ENCODE measurements at places on chromosomes 4 and X.

DNA sequence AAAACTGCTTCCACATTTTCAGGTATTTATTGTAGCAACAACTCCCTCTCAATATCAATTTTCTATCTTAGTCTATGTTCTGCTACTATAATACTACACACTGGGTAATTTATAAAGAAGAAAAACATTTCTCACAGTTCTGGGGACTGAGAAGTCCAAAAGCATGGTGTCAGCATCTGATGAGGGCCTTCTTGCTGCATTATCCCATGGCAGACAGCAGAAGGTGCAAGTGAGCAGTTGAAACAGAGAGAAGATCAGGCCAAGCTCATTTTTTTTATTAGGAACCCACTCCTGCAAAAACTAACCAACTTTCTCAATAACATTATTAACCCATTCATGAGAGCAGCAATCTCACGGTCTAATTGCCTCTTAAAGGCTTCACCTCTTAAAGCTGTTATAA lies 376.0 kb downstream of the RAB28 start:
- no peak for DNase-seq

GRCh38 chrX:105121186-105121585 lies 99.3 kb downstream of the TEX13A start:
- DNase-seq, result no peak

GRCh38 chr4:127783955-127784770 lies 2.0 kb downstream of the HSPA4L start:
- no peak for DNase-seq

DNA sequence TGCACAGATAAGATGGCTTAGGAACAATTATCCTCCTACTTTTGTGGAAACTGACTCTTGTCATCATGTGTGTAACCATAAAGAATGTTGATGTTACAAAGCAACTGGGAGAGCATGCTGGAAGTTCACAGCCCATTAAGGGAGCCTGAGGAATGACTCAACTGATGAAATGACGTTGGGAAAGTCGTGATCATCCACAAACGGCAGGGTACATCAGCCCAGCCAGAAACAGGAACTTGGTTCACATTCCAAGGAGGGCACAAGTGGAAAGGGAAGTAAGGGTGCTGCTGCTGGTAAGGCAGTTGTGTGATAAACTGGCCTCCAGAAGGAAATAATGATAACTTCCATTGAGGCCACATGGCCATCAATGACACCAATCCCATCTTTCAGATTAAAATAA lies 6.7 kb downstream of the TEC start:
- no peak for DNase-seq

DNA sequence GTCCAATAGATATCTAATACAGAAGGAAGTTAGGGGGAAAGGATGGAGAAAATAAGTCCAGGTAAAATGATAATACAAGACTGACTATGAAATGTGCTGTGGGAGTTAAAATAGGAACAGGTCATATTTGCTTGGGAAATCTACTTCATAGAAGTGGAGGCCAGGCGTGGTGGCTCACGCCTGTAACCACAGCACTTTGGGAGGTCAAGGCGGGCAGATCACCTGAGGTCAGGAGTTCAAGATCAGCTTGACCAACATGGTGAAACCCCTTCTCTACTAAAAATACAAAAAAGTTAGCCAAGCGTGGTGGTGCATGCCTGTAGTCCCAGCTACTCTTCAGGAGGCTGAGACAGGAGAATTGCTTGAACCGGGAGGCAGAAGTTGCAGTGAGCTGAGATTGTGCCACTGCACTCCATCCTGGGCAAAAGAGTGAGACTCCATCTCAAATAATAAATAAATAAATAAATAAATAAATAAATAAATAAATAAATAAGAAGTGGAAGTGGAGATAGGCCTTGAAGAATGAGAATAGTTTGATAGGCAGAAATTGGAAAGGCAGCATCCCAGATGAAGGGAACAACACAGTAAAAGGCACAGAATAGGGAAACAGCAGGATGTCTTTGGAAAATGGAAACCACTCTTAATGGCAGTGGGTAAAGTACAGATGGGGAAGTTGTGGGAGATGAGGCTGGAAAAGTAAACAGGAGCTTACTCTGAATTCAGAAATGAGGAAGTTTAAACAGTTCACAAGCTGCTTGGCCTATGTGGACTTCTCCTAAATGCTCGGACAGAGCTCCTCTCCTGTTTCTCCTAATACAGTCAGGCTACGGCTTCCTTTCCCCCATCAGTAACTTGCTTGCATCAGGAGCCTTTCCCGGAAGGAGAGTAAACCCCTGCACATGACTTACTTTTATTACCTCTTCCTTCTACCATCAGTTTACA lies 15.1 kb upstream of the GK start:
- no peak for DNase-seq

GRCh38 chr4:76458297-76458696 lies 23.3 kb downstream of the SHROOM3 start:
- no peak for DNase-seq

Measured in activated CD8-positive, alpha-beta memory T cell treated with anti-CD3 and anti-CD28 coated beads, Interleukin-2, amount 50 U/mL, for 48 hours (primary cell).